ENCODE measurements at places on chromosomes 5 and 9.

- DNase-seq: no peak
Measured at GRCh38 chr9:76759732-76760131, 4.5 kb upstream of the PCA3 start.

DNA sequence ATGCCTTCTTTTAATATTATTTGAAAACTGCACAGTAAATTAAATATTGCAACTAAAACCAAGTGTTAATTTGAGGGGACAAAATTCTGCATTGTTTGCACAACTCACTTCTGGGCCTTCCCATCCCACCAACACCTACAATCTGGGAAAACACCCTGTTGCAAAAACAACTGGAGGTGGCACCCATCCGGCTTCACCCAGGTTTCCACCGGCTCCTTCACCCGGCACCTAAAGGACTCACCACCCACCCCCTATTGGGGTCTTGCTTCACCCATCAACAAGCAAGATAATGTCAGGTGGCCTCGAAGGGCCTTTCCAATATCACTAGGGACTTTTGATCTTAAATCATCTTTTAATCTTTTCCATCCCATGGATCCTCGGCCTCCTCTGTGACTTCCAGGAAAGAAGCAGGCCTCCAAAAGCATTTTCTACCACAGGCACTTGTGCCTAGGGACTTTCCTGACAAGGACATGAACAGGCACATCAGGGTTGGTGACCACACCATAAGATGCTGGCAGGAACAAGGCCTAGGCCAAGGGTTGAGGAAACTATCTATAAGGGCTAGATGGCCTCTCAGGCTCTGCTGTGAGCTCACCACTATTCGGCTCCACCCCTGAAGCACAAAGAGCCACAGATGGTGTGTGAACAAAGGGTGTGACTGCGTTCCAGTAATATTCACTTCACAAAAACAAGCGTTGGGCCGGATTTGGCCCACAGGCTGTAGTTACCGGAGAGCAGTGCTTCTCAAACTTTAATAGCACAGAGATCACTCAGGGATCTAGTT is 205.1 kb downstream of the AUH start:
- DNase-seq: no peak

- DNase-seq: no peak
Measured at GRCh38 chr5:81786991-81787390, 36.1 kb upstream of the SSBP2 start.

DNA sequence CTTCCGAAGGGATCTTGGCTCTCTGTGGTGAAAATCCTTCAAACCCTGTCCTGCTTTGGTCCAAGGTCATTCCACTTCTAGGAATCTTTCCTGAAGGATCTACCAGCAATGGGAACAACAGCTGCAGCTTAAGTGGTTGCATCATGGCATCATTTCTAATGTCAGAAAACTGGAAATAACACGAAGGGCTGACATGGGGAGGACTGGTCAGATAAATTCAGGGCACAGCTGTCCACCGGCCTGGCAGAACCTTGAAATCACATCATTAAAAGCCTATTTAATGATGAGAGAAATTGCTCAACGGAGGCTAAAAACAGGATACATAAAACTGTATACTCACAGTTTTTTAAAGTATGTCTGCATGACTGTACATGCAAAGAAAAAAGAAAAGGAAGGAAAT is 28.3 kb downstream of the OLFML2A start:
- DNase-seq: no peak

GRCh38 chr5:37657046-37657445 is 182.8 kb downstream of the GDNF start:
- no peak for DNase-seq

All from DMS 273 treated with DMSO at 0.1 percent for 48 hours (cell line).